ENCODE measurements at places on chromosomes 12 and 14.

GRCh38 chr12:62793256-62794217 lies 141.4 kb downstream of the PPM1H start:
- DNase-seq, result peak; percentile 74

DNA sequence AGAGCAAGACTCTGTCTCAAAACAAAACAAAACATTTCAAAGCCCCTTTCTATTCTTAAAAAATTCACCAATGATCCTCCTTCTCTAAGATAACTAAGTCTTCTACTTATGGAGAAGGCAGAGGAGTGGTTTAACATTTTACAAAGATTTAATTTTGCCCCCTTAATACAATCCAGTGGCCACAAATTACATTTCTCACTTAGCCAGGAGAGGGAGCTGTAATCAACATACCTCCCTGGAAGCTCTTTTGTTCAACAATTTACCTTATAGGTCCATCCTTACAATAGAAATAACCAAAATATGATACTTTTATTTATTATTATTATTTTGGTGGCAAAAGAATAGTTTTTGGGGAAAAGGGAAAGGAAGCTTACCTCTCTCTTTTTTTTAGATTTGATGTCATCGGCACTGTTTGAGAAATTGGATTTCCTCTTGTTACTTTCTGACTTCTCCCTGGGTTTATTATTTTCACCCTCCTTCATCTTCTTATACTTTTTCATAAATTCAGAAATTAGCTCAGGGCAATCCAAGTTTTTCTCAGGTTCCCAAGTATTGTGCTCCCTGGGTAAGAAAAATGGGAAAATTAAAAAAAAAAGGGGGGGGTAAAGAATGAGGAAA lies 28.1 kb downstream of the CBX5 start:
- DNase-seq, result no peak

- DNase-seq, result no peak
These were observed 18.8 kb upstream of the P2RX4 start for GRCh38 chr12:121191151-121191550.

GRCh38 chr12:68633614-68634558 lies 23.2 kb downstream of the RAP1B start:
- no peak for DNase-seq

GRCh38 chr12:30810918-30811317 lies 56.2 kb upstream of the CAPRIN2 start:
- DNase-seq, result no peak

DNA sequence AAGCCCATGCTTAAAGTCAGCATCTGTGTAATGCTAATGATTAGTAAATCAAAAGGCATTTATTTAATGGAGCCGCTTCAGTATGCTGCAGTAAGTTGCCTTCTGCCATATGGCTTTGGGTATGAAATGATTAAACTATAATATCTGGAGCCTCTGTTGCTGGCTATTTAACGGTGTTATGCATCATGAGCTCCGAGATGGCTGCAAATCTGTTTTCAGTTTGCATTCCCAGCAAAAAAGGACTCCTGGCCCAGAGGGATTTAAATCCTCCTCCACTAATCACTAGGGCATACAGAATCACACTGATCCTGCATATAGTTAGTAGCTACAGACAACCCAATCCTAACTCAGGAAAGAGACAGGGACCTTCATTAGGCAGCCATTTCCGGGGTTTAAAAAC lies 171.5 kb upstream of the EEA1 start:
- no peak for DNase-seq

DNA sequence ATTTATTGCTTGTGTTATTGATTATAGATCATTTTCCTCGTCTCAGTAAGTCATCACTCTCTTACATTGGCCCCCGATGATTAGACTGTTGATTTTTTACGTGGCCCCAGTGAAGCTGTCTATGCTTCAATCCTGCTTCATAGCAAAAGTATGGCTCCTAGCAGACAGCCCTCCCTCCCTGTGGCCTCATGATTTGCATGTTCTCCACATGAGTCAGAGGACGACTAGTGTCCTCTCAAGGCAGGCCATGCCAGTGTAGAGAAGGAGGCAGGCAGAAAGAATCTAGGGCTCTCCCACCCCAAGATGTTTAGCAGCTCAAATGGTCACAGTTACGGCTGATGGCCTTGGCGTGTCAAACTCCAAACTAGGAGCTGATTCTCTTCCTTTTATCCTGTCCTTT lies 59.6 kb downstream of the FIGNL2 start:
- no peak for DNase-seq

GRCh38 chr14:20489093-20489994 lies 16.0 kb upstream of the RNASE10 start:
- DNase-seq, result no peak

DNA sequence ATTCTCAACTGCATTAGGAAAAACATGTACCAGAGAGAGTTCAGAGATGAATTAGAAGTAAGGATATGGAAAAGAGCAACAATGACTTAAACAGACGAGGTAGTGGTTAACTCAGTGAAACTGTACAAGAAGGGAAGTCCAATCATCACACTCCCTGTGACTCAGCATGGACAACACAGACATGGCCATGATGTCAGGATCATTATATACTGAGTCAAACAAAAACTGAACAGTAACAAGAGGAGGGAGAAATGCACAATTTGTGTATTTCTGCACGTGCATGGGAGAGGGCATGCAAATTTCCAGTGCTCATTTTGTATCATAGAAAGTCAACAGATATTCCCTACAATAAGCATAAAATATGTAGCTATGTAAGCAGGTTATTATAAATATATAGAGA lies 1037.8 kb downstream of the BCL11B start:
- no peak for DNase-seq

DNA sequence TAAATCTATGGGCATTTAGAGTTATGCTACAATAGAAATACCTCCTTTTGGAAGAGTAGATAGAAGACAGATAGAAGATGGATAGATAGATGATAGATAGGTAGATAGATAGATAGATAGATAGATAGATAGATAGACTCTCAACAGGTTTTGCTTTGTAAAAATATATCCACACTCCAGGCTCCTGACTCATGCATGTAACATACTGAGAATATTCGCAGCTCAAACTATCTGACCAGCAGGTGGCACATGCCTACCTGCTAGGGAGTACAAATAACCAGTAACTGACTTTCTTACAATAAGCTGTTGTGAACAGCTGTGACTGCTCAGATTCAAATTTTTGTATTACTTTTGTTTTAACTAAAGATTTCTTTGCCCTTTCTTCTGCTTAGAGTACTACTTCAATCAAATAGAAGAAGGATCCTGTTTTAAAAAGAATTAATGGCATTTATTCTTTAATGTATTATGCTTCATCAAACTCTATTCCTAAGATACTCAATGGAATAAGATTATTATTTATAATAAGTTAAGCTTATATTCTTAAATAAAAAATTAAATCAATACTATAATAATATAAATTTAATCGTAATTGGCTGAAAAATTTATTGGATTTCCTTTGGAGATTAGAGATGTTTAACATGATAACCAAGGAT lies 15.8 kb upstream of the CPNE8 start:
- no peak for DNase-seq

- DNase-seq, result no peak
These were observed 193.7 kb downstream of the KIF26A start for GRCh38 chr14:104331871-104332605.
